ENCODE measurements at places on chromosomes 3 and 15. TPM values are rescaled to one million over a fixed set of nuclear protein-coding genes. Genes with fewer than 3 reads are reported as not detected.
A peak's percentile ranks its signal among the peaks of the same experiment; 100 is the strongest.

- no peak overlapping the region for H3K4me3 ChIP-seq
- H3K27ac ChIP-seq, result no peak overlapping the region
- H3K4me1 ChIP-seq, result peaks cover 25% of the 10 kb centered on the region
- no peak for DNase-seq
- no peaks in the 10 kb centered on the region for H3K27me3 ChIP-seq
Observed at GRCh38 chr3:78988324-78988723, 779.5 kb downstream of the ROBO1 start.

- H3K36me3 ChIP-seq, result no peaks in the 10 kb centered on the region
- H3K27ac ChIP-seq, result no peak overlapping the region
- H3K4me3 ChIP-seq, result no peak overlapping the region
- H3K27me3 ChIP-seq, result no peaks in the 10 kb centered on the region
- no peak for DNase-seq
Observed at GRCh38 chr15:77219841-77220240, 148.9 kb upstream of the TSPAN3 start.

TRH gene
- 5.3 TPM for total RNA-seq

GRCh38 chr3:1883534-1883933 lies 215.1 kb upstream of the CNTN4 start:
- H3K4me3 ChIP-seq, result no peak overlapping the region
- H3K27me3 ChIP-seq, result no peaks in the 10 kb centered on the region
- no peaks in the 10 kb centered on the region for H3K36me3 ChIP-seq
- no peak for DNase-seq
- H3K4me1 ChIP-seq, result peaks cover 8% of the 10 kb centered on the region
- no peak overlapping the region for H3K27ac ChIP-seq

DNA sequence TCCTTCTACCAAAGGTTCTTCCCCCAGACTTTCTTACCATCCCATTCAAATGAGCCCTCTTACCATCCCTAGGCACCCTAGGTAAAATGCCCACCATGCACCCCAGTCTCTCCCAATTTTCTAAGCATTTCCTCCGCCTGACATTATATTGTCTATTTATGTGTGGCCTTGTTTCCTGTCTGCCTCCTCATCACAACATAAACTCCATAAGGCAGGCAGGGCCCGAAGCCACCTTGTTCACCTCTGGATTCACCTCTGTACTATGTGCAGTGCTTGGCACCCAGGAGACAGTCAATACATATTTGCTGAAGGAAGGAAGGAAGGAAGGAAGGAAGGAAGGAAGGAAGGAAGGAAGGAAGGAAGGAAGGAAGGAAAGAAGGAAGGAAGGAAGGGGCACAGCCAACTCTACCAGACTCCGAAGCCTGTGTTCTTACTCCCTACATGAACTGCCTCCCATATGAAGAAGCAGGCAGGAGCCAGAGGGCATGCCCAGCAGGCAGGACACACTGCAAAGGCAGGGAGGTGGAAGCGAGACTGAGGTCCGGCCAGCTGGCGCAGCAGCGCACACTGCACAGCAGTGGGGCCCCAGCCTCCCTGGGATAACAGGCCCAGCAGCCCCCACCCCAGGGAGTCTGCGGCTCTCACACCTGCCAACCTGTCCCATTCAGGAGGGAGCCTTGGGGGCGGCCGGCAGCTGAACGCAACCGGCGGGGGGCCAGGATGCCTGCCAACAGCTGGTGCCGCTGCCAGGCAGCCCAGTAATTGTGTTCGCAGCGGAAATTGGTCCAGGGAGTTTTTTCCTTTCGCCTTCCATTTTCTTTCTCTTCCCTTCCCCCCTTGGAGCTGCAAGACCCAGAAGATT lies 106.0 kb upstream of the LINGO1 start:
- peaks cover 20% of the 10 kb centered on the region for H3K4me1 ChIP-seq
- peaks cover 17% of the 10 kb centered on the region for H3K27me3 ChIP-seq

DNA sequence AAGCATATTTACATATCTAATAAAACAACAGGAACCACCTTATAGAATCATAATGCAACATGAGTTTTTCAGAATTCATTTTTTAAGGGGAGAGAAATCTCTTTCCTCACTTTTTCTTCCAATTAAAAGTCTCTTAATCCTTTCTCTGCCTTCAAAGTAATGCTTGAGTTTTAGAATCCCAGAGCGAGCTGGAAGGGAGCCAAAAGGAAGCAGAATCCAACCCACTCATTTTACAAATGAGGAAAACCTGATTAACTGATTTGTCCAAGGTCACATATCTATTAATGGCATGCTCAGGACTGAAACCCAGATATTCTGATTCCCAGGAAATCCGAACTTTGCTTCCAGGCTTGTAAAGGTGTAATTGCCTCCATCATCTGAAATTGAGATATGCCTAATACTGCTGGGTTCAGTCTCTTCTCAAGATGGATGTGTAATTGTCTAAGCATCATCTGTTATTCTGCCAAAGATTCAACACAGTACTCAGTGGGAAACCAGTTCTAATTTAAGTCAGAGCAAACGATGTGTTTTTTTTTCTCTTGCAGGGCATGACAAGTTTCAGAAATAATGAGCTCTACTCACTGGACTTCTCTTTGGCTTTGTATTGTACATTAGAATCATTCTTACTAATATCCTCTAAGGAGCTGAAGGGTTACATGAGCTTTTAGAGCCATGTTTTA lies 481.4 kb upstream of the CFAP20DC start:
- H3K36me3 ChIP-seq, result no peaks in the 10 kb centered on the region

- no peak for DNase-seq
- H3K36me3 ChIP-seq, result no peaks in the 10 kb centered on the region
- no peak overlapping the region for H3K4me3 ChIP-seq
- no peak overlapping the region for H3K27ac ChIP-seq
- H3K4me1 ChIP-seq, result no peaks in the 10 kb centered on the region
Observed at GRCh38 chr3:8847317-8847716, 77.9 kb upstream of the OXTR start.

- H3K27ac ChIP-seq, result no peak overlapping the region
- no peaks in the 10 kb centered on the region for H3K36me3 ChIP-seq
- no peak for DNase-seq
- peaks cover 17% of the 10 kb centered on the region for H3K4me1 ChIP-seq
Observed at GRCh38 chr3:126678693-126679317, 23.9 kb upstream of the TXNRD3 start.

- H3K36me3 ChIP-seq, result peaks cover 14% of the 10 kb centered on the region
- no peak for DNase-seq
- H3K4me3 ChIP-seq, result no peak overlapping the region
- no peaks in the 10 kb centered on the region for H3K4me1 ChIP-seq
- H3K27me3 ChIP-seq, result no peaks in the 10 kb centered on the region
- no peak overlapping the region for H3K27ac ChIP-seq
Observed at GRCh38 chr3:67416703-67417102, 237.7 kb downstream of the SUCLG2 start.

DNA sequence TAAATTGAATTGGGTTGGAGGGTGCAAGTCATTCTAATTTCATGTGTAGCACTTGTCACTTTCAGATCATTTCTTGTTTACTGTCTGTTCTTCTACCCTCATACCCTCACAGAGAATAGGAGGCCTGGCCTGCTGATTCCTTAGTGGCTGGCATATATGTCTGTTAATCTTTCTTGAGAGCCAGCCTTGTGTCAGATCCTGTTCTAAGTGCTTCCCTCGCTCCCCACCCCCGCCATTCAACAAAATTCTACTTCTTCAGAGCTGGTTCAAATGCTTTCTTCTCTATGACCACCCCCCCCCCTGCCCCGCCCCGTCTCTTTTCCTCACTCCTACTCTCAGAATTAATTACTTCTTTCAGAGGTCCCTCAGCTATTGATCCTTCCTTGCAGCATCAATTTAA lies 1.5 kb upstream of the U2SURP start:
- H3K36me3 ChIP-seq, result no peaks in the 10 kb centered on the region
- H3K4me1 ChIP-seq, result peaks cover 28% of the 10 kb centered on the region
- peak overlapping the region; percentile 98 for H3K27ac ChIP-seq
- no peak for DNase-seq
- H3K27me3 ChIP-seq, result no peaks in the 10 kb centered on the region
- H3K4me3 ChIP-seq, result peak overlapping the region; percentile 98

PLA2G4F gene
- total RNA-seq, result 3.2 TPM

- no peak overlapping the region for H3K4me3 ChIP-seq
- H3K27ac ChIP-seq, result no peak overlapping the region
- H3K4me1 ChIP-seq, result peaks cover 10% of the 10 kb centered on the region
- H3K36me3 ChIP-seq, result no peaks in the 10 kb centered on the region
- no peak for DNase-seq
Observed at GRCh38 chr3:42430781-42431532, 20.5 kb upstream of the LYZL4 start.

SLC22A13 gene
- 0.60 TPM for total RNA-seq

DNA sequence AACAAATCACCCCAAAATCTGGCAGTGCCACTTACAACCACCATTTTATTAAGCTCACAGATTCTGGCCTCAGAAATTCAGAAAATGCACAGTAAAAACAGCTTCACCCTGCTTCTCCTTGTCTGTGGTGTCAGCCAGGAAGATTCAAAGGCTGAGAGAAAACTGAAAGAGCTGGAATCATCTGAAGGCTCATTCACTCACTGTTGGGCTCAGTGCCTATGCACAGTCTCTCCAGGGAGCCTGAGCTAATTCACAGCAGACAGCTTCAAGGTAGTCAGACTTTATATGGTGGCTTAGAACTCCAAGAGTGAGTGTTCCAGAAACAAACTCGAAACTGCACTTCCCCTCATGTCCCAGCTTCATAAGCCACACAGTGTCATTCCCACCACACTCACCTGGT lies 16.5 kb upstream of the PLOD2 start:
- no peak for DNase-seq
- H3K27me3 ChIP-seq, result no peaks in the 10 kb centered on the region
- no peaks in the 10 kb centered on the region for H3K4me1 ChIP-seq
- H3K36me3 ChIP-seq, result no peaks in the 10 kb centered on the region
- no peak overlapping the region for H3K4me3 ChIP-seq
- no peak overlapping the region for H3K27ac ChIP-seq

DNA sequence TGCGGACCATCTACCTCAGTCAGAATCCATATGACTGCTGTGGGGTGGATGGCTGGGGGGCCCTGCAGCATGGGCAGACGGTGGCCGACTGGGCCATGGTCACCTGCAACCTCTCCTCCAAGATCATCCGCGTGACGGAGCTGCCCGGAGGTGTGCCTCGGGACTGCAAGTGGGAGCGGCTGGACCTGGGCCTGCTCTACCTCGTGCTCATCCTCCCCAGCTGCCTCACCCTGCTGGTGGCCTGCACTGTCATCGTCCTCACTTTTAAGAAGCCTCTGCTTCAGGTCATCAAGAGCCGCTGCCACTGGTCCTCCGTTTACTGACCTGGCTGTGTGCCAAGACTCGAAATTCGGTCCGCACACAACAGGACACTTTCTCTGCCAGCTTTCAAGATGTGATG lies 21.9 kb downstream of the NRROS start:
- no peak overlapping the region for H3K4me3 ChIP-seq
- no peaks in the 10 kb centered on the region for H3K27me3 ChIP-seq
- peaks cover 21% of the 10 kb centered on the region for H3K4me1 ChIP-seq
- DNase-seq, result no peak
- no peaks in the 10 kb centered on the region for H3K36me3 ChIP-seq

DNA sequence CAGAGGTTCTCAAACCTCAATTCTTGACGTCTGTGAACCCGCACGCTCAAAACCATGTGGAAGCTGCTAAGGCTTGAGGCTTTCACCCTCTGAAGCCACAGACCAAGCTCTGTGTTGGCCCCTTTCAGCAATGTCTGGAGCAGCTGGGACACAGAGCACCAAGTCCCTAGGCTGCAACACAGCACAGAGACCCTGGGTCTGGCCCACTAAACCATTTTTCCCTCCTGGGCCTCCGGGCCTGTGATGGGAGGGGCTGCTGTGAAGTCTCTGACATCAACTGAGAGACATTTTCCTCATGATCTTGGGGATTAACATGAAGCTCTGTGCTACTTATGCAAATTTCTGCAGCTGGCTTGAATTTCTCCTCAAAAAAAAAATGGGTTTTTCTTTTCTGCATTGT lies 21.3 kb upstream of the NEDD4 start:
- no peaks in the 10 kb centered on the region for H3K27me3 ChIP-seq
- DNase-seq, result no peak
- H3K4me1 ChIP-seq, result no peaks in the 10 kb centered on the region
- no peak overlapping the region for H3K27ac ChIP-seq
- H3K36me3 ChIP-seq, result no peaks in the 10 kb centered on the region

DNA sequence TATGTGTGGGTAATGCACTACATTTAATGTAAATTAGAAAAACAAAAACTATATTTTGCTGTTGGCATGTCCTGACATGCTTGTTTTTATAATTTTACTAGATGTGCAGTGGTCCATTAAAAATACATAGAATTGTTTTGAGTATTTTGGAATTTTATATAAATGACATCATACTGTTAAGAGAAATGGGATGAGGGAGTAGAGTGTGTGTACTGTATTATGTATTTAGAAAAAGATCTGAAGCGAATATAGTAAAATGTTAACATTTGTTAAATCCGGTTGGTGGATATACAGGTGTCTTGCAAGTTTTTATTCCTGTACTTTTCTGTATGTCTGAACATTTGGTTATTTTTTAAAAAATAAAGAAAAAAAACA lies 288.4 kb upstream of the SATB1 start:
- no peaks in the 10 kb centered on the region for H3K36me3 ChIP-seq
- no peaks in the 10 kb centered on the region for H3K4me1 ChIP-seq
- no peak for DNase-seq
- H3K27me3 ChIP-seq, result no peaks in the 10 kb centered on the region

DNA sequence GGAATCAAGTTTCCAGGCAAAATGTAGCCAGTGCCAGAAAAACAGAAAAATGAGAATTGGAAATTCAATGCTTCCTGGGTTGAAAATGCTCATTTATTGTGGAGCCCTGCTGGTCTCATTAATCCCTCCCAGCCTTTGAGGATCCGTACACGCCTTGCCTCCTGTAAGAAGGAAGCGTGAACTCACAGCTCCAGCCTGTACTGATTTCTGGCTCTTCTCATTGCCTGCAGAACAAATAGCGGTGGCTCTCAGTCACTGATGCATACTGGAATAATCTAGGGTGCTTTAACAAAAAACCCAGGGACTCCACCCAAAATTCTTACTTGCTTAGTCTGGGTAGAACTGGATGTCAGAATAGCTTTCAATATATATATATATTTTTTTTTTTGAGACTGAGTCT lies 29.3 kb upstream of the SLC24A5 start:
- H3K27me3 ChIP-seq, result peaks cover 6% of the 10 kb centered on the region
- no peak overlapping the region for H3K27ac ChIP-seq
- no peaks in the 10 kb centered on the region for H3K36me3 ChIP-seq
- no peak for DNase-seq

- H3K4me3 ChIP-seq, result no peak overlapping the region
- no peaks in the 10 kb centered on the region for H3K27me3 ChIP-seq
- H3K27ac ChIP-seq, result no peak overlapping the region
Observed at GRCh38 chr3:64318668-64319271, 93.5 kb upstream of the PRICKLE2 start.

DNA sequence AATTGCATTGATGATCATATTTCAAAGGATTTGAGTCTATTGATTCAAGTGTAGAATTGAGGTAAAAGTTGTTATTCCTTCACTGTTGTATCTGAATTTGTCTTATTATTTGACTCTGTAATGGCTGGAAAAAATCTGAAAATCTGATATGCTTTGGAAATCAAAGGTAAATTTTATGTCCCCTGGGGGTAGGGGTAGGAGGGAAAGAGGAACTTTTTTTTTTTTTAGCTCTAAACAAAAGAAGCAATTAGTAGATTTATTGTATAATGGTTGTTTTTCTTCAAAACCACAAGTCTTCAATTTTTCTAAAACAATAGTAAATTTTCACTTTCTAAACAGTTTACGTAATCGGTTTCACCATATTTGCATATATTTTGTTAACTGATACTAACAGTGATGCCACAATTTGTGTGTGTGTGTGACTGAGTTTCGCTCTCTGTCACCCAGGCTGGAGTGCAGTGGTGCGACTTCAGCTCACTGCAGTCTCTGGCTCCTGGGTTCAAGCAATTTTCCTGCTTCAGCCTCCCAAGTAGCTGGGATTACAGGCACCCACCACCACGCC lies 91.7 kb upstream of the GOLGA6L4 start:
- no peaks in the 10 kb centered on the region for H3K36me3 ChIP-seq
- no peaks in the 10 kb centered on the region for H3K27me3 ChIP-seq
- H3K27ac ChIP-seq, result no peak overlapping the region
- H3K4me3 ChIP-seq, result no peak overlapping the region
- H3K4me1 ChIP-seq, result peaks cover 6% of the 10 kb centered on the region
